ENCODE measurements at places on chromosomes 5 and 9.

DNA sequence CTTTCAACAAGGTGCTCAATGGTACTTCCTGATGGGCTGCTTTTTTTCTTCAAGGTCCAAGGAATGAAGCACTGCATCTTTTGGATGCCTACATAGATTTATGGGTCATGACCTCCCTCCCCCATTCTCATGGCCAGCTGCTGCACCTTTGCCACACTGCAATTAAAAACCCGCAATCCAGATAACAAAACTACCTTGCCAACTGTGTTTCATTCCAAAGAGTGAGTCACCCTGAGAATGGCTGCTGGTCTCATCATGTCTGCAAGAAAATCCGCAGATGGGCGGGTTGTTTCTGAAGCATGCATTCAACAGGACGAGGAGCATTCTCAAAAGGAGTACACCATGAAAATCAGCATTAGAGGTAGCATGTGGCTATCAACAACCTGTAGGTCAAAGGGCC is 139.8 kb downstream of the ELAVL2 start:
- no peak for DNase-seq

GRCh38 chr5:120365656-120366446 is 98.2 kb upstream of the PRR16 start:
- no peak for DNase-seq

- DNase-seq, result no peak
These were observed 40.2 kb upstream of the TAS2R1 start for GRCh38 chr5:9670371-9670770.

DNA sequence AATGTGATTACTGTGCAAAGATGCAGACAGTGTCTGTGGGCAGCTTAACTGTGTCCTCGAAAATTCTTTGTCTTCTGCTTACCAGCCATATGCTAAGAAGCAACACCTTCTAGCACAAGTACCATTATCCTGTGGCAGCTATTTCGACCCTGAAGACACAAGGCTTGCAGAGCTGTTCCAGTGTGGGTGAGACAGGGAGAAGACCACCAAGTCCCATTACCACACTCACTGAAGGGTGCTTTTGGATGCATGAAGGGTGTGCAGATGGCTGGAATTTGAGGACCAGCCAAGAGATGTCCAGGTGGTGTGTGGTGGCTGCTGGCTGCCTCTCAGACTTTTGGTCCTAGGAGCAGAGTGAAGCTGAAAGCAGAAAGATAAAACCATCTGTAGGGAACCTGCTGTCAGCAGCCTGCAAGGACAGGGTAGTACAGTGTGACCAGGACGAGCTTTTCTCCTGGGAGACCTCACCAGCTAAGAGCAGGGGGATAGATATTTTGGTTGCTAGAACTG is 161.8 kb downstream of the ICE1 start:
- no peak for DNase-seq

DNA sequence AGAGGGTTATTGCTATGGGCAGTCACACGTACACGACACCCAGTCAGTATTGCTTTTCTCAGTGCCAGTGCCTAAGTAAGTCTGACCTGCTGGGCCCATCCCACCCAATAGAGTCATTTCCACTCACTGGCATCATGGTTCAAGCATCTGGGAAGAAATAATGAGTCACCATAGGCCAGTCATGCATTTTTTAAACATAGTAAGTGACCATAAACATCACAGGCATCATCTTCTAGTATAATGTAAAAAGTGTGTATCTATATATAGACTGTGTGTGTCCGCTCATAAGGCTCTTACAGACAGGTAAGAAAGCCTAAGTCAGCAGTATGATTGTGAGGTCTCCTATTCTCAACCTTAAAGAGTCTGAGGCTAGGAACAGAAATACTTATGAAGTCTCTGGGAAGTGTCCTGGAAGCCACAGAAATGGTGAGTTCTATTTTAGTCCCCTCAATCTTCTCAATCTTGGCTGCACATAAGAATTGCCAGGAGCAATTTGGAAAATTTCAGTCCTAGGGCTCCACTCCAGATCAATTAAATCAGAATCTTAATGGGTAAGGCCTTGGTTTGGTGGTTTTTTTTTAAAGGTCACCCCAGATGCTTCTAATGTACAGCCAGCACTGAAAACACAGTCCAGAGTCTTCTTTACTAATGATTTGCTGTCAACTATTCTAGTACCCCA is 65.2 kb downstream of the ZNF366 start:
- no peak for DNase-seq

DNA sequence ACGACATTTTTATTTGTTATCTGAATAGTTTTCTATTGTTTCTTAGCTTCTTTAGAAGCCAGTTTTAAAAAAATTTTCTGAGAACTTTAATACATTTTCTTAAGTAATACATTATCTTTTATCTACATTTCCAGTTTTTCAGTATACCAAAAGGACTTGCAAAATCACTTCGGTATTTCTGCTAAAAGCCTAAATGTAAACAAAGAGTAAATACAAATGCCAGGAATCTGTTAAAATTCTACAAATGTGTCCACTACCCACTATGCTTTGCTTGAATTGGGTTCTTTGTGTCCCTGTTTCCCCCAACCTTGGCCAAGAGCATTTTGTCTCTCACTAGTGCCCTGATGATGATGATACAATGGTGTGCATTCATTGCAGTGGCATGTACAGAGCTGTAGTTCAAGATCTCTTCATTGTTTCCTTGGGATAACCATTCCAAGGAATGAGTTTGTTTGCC is 611.2 kb downstream of the NR2F1-AS1 start:
- DNase-seq, result no peak

GRCh38 chr9:130147198-130147597 is 25.0 kb upstream of the NCS1 start:
- no peak for DNase-seq

GRCh38 chr9:134571326-134571931 is 70.2 kb upstream of the COL5A1 start:
- DNase-seq, result no peak

Data from stimulated activated CD8-positive, alpha-beta memory T cell treated with anti-CD3 and anti-CD28 coated beads, Interleukin-4, amount 100 ng/mL, for 24 hours (primary cell).